ENCODE measurements at places on chromosomes 11 and 22.

DNA sequence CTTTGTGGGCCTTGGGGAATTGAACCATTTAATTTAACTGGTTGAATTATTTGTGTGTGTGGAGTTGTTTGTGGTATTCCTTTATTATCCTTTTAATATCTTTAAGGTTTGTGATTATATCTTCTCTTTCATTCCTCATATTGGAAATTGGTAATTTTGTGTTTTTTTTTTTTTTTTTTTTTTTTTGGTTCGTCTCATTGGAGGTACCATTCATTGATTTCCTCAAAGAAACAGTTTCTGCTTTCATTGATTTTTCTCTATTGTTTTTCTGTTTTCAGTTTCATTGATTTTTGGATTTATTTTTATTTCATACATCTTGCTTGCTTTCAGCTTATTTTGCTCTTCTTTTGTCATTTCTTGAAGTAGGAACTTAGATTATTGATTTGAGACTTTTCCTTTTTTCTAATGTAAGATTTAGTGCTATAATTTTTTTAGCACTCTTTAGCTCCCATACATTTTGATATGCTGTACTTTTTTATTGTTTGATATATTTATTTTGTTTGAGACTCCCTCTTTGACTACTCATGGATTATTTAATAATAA, 31.0 kb upstream of the MAPK1 start:
- no peak for DNase-seq

DNA sequence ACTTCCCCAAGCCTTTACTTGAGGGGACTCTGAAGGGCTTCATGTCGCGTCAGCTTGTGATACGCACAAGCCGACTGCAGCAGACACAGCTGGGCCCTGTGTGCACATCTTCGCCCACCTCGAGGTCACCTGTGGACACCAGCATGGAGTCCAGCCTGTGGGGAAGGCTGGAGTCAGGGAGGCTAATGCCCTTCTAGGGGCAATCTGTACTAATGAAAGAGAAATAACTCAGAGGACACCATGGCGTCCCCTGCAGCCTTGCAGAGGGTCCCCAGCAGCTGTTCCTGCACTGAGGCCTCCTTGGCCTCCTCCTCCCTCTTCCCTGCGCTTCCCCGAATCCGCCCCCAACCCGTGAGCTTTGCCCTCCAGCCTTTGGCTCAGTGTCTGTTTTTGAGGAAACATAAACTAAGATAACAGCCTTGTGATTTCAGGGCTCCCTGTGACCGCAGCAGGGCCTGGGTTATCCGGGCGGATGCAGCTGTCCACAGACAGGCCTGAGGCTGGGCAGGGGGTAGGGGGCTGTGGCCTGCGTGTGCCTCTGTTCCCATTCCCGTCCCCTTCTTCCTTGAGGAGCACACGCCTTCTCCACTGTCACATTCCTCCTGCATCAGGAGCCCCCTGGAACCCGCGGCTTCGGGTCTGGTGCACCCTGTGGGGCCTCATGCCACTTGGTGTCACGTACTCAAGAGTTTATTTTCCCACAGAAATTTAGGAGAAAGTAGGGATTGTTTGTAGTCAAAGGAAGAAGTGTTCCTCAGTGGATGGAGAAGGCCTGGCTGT, 25.0 kb downstream of the KRTAP5-5 start:
- no peak for DNase-seq

DNA sequence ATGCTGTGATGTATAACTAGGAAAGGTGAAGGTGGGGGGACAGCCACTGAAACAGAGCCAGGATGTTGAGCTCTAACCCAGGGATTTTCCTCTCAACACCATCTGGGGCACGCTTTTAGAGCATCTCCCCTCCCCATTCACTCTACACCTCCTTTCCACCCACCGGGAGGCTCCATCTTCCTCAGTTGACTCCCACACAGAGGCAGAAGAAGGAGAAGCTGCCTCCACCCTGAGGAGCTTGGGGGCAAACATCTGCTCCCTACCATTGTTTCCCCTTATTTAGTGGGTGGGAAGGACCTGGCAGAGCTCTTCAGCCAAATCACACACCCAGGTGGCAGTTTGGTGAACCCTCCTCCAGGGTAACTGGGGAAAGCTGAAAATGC, 50.0 kb upstream of the ADA2 start:
- DNase-seq, result no peak

- no peak for DNase-seq
These were observed 52.6 kb downstream of the IGSF9B start for GRCh38 chr11:133903875-133904817.

DNA sequence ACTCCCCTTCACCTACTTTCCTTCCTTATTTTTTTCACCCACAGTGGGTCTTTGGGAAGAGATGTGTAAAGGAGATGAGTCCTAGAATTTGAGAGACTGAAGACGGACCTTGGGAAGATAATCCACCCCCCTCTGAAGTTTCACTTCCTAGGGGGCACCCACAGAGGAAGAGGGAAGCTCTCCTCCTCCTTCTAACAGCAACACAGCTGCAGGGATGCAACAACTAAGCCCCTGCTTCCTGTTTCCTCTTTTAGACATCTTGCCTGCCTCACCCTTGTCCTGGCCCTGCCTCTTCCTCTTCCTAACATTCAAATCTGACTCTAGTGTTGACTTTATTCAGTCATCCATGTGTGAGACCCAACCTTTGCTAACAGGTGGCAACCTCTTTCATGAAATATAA, 424.6 kb downstream of the BUD13 start:
- DNase-seq, result peak; percentile 32

- DNase-seq, result no peak
These were observed 33.0 kb upstream of the SOX10 start for GRCh38 chr22:38017272-38017920.

DNA sequence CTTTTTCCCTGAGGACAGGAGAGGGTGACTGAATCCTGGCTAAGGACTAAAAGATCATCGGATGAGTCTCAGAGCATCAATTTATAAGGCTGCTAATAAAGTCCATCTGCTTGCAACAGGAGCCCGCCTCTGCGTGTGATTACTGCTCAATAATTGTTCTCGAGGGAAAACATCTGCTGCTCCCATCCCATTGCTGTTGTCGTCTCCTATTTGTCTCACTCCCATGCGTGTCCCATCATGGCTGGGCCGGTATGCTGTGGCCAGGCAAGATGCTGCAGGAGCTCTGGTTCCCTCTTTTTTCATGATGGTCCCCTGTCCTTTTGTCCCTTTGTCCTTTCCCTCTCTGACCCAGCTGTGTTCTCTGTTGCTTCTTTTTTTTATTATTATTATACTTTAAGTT, 121.2 kb downstream of the SPATA19 start:
- no peak for DNase-seq

GRCh38 chr11:66479394-66480116, 679 bp upstream of the DPP3 start:
- no peak for DNase-seq

DNA sequence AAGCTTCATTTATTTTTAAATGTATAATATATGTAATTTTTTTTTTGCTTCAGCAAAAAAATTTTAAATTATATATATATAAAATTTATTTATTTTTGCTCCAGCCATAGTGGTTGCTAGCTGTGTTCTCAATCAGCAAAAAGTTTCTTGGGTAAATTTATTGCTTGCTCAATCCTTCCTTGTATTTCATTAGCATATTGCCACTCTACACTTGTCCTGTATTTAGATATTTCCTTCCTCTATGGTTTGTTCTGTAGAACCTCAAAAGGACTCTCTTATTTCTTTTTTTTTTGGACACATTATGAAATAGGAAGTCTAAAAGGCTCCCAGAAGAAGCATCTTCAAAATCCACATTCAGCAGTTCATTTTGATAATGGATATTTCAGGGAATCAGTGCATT, 2.3 kb downstream of the PTPRJ start:
- no peak for DNase-seq

DNA sequence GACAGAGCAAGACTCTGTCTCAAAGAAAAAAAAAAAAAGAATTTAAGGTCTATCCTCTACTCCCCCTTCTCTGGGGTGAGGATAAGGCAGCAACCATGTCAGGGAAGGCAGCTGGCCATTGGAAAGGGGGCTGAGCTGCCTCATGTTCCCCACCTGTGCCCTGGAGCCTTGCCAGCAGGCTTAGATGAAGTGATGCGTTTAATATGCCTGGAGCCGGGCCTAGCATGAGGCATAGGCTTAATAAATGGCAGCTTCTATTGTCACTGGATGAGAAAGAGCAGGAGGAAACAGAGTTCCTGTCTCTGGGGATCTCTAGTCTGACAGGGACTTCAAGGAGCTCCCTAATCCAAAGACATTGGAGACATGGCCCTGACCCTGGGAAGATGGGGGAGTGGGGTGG, 3.2 kb upstream of the KCNE3 start:
- DNase-seq, result no peak

DNA sequence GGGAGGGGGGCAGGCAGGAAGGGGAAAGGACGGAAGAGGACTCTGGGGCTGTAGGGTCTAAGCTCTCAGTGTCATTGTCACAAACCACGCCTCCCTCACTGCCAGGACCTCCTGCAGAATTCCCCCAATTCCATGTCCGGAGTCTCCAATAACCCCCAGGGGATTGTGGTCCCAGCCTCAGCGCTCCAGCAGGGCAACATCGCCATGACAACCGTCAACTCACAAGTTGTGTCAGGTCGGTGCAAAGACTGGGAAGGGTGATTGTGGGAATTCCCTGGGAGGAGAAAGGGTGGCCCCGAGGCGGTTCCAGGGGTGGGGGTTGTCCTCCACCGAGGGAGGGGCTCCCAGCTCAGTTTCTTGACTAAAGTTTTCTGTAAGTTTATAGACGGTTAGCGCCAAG, 86.0 kb downstream of the FEZ1 start:
- DNase-seq, result no peak

GRCh38 chr11:32510039-32510438, 73.6 kb upstream of the EIF3M start:
- DNase-seq, result no peak

GRCh38 chr22:42719133-42719532, 1.5 kb downstream of the A4GALT start:
- no peak for DNase-seq

GRCh38 chr11:130533113-130533798, 84.8 kb downstream of the ADAMTS15 start:
- DNase-seq, result no peak

- DNase-seq, result no peak
These were observed 61.3 kb upstream of the NARS2 start for GRCh38 chr11:78635814-78636506.

- DNase-seq, result no peak
These were observed 78.5 kb downstream of the RPS6KA4 start for GRCh38 chr11:64437426-64437825.
